Non-pigmented ciliary epithelial cell (primary cell): ENCODE measurements at places on chromosomes 5 and 9.

- no peak for DNase-seq
These were observed 15.9 kb downstream of the FBXW5 start for GRCh38 chr9:136928591-136928990.

- no peak for DNase-seq
These were observed 84.3 kb upstream of the OTULINL start for GRCh38 chr5:14497311-14497710.

DNA sequence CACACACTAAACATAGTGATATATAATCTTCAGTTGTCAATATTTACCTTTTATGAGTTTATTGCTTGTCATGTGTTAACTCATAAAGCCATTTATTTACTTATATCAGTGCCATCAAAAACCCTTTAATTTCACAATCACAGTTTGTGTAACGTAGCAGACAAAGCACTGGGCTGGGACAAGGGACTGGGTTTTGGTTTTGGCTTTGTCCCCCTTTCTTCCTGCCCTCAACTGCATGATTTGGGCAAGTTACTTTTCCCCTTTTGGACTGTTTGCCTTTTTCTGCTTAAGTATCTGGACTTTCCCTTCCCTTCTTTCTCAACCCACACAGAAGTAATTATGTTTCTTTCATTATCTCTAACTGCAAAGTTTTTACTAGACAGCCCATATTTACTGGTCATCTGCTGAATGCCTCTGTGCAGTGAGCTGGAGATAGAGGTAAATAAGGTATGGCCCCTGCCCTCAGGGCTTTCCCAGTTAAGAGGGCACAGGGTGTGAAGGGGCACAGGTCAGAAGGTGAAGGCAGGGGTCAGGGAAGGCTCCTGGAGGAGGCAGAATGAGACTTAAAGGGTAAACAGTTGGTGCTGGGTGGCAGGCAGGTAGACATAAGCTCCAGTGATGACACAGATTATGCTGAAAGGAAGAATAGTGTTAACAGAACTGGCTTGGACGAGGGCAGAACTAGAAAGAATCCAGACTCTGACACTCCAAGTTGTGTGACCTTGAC is 14.8 kb upstream of the NR3C1 start:
- DNase-seq = no peak

GRCh38 chr5:133220851-133221674 is 169.2 kb downstream of the HSPA4 start:
- DNase-seq = no peak

GRCh38 chr5:177419046-177419445 is 7.4 kb upstream of the GRK6 start:
- DNase-seq = peak; percentile 34

DNA sequence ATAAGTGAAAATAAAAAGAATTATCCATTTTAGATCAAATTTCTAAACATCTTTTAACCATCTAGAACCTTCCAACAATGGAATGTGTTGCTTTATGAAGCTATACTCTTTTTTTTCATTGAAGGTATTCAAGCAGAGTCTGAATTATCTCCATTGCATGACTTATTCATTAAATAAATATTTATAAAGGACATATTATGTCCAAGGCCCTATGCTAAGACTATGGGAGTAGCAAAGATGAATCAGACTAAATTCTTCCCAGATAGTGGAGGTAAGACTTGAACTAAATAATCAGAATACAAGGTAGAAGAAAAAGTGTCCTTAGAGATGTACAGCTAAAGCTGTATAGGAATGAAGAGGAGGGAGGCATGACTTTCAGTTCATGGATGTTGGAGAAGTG is 215.5 kb upstream of the RGMB start:
- DNase-seq = no peak

DNA sequence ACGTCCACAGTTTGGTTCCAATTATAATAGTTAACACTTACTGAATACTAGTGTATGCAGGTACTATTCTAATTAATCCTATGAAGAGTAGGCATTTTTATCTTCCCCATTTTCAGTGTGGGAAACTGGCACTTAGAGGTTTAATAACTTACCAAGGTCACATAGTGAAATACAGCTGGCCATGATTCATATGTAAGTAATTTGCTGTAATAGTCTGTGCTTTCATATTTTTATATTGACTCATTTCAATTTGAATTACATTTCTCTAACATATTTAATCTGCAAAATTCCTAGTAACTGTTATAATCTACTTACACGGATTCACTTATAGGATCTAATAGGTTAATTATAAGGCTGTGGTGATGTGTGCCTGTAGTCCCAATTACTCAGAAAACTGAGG is 19.4 kb downstream of the CCNH start:
- peak; percentile 68 for DNase-seq

DNA sequence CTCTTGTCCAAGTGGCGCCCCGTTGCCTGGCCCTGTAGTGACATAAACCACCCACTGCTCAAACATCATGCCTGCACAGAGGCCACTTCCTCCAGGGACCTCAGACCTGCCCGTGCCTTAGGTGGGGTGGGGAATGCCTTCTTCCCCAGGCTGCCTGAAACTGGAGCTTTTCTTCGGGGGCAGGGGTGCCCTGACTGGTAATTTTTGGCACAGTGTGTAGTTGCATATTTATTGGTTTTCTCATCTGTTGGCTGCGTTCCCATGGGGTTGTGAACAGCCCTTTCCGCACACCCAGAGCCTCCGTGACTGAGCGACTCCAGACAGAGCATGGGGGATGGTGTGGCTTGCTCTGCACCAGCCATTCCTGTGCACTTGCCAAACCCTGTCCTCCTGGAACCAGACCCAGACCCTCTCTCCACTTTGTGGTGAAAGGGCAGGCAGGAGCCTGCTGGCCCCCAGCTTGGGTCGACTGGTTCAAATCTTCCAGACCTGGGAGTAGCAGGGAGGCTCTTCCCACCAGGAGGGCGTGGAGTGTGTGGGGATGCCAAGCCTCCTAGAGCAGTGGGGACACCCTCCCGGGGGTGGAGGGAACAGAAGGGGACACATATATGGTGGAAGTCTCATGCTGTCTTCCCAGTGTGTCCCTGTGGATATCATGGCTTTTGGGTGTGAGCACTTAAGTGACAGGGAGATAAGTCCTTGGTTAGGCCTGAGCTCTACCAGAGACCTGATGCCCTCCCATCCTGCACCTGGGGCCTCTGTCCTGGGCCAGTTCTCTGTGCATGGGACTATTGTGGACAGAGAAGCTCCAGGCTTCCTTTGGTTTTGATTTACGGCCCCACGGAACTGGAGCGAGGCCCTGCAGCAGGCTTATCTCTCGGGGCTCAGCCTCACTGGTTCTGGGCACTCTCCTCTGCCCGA is 39.6 kb downstream of the WNK2 start:
- peak; percentile 17 for DNase-seq
